ENCODE measurements at places on chromosomes 5 and 9.

DNA sequence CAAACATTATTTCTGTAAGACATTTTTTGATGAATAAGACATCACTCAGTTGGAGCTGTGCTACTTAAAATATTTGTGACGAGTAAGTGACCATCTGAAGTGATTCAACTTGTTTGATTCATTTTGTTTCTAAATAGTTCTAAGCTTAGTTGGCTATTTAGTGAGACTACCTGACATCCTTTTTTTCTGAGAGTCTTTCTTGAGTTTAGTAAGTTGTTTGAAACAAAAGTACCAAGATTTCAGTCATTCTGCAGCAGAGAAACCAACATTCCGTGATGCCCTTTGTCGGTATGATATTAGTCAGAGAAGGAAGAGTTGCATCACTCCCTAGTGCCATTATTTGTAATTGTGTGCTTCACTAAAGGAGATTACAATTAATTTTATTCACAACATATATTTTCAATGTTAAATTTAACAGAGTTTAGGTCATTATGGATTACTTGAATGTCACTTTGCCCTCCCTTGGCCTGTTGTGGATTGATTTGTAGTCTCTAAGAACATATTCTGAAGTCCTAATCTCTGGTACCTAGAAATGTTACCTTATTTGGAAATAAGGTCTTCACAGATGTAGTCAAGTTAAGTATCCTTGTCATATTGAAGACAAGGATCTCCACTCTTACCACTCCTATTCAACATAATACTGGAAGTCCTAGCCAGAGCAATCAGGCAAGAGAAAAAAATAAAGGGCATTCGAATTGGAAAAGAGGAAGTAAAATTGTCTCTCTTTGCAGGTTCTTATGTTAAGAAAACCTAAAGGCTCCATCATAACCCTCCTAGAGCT is 212.2 kb downstream of the PCSK1 start:
- no peak for DNase-seq

GRCh38 chr5:35884191-35884769 is 27.6 kb downstream of the IL7R start:
- DNase-seq: no peak

DNA sequence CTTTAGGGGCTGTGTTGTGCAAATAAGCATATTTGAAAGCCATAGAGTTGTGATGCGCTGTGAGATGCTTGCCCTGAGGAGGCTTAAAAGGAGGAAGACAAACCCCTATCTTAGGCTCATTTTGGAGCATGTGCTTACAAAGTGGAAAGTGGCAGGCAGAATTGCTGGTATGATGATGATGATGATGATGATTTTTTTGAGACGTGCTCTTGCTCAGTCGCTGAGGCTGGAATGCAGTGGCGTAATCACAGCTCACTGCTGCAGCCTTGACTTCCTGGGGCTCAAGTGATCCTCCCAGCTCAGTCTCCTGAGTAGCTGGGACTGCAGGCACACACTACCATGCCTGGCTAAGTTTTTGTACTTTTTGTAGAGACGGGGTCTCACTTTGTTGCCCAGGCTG is 1.7 kb downstream of the CNOT8 start:
- DNase-seq: no peak

GRCh38 chr9:4349816-4350418 is 50.0 kb upstream of the GLIS3 start:
- no peak for DNase-seq

GRCh38 chr5:17398431-17398830 is 99.6 kb upstream of the TAF11L2 start:
- no peak for DNase-seq

DNA sequence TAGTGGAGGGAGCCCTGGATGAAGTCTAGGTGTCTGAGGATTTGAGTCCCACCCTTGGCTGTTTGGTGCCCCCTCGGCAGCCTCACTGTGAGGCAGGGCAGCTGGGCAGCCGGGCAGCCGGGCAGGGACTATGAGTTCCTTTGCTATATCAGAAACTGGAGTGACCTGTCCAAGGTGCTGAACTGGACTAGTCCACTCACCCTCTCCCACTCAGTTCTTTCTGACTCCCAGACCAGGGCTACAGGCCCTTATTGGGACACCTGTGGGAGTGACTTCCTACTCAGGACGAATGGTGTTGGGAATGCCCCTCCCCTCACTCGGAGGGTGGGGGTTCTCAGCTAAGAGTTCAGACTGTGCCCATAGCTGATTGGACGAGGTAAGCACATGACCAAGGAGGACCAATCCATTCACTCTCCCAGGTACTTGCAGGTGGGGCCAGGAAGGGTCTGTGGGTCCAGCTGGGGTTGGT is 34.1 kb upstream of the RAPGEF1 start:
- DNase-seq: peak; percentile 81

GRCh38 chr9:89714321-89714720 is 109.5 kb downstream of the GADD45G start:
- DNase-seq: no peak

GRCh38 chr5:124480022-124480421 is 266.4 kb downstream of the ZNF608 start:
- no peak for DNase-seq

DNA sequence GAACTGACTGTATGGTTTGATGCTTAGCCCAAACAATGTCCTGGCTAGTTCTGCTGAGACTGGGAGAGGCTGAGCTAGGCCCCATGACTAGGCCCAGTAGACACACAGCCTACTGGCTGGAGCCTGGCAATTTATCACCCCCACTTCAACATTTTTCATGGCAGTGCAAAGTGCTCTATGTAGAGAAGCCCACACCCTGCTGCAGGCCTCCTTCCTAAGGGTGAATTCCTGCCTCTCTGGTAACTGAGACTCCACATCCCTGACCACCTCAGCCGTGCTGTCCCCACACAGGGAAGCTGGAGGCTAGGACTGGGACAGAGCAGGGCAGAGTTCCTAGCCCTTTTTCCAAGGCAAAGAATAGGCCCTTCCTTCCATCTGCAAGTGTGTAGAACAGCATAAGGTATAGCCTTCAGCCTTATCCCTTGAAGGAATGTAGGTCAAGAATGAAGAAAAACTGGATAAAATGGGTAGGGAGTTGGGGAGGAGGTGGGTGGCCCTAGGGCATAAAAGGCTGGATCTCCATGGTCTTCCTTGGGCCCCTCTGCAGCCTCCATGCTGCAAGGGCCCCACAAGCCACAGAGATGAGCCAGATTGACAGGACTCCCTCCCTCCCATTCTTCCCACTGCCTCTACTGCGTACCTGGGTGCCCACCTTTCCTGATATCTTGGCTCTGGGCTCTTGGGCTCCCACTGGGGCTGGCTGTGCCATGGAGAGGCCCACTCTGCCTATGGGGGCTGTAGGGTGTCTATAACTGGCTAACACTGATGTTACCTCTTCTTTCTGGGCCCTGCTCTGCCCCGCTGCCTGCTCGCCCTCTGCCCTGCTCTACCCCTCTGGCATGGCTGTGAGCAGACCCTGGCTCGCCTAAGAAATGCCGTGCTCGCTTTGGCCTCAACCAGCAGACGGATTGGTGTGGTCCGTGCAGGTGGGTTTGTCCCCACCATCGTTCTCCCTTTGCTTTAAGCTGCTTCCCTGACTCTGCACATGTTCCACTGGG is 29.8 kb downstream of the TCF7 start:
- DNase-seq: no peak

- no peak for DNase-seq
Observed at GRCh38 chr9:70883056-70883455, 238.4 kb downstream of the TRPM3 start.

DNA sequence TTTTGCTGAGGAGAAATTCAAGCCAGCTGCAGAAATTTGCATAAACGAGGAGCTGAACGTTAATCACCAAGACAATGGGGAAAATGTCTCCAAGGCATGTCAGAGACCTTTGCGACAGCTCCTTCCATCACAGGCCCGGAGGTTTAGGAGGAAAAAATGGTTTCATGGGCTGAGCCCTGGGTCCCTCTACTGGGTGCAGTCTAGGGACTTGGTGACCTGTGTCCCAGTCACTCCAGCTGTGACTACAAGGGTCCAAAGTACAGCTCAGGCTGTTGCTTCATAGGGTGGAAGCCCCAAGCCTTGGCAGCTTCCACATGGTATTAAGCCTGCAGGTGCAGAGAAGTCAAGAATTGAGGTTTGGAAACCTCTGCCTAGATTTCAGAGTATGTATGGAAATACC is 207.5 kb downstream of the DENND1A start:
- no peak for DNase-seq

- peak; percentile 72 for DNase-seq
Observed at GRCh38 chr9:136117291-136117915, 1.3 kb downstream of the TMEM250 start.

GRCh38 chr9:123923377-123923776 is 6.5 kb downstream of the DENND1A start:
- DNase-seq: no peak

DNA sequence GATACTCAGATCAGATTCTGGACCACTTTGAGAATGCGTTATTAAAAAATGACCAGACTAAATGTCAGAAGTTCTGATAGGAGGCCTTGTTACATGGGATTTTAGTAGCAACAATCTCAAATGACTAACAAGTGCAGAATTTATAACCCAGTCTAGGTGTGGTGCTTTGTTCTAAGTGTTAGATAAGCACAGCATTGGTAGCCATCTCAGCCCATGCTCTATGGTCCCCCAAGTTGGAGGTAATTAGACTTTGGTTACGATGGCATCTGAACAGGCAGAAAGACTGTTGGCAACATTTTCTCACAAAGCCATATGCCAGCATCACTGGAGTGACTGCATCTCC is 140.4 kb upstream of the RPS23 start:
- DNase-seq: no peak

- DNase-seq: no peak
Observed at GRCh38 chr5:61059499-61059898, 102.8 kb downstream of the SMIM15 start.

- peak; percentile 71 for DNase-seq
Observed at GRCh38 chr9:128412120-128412790, 8.4 kb upstream of the CERCAM start.

GRCh38 chr9:111148052-111149017 is 110.1 kb upstream of the LPAR1 start:
- DNase-seq: no peak

All from RPMI8226 (cell line).